C1 segment of cervical spinal cord (tissue), 14 donors: ENCODE measurements at places on chromosomes 12 and 14.

DNA sequence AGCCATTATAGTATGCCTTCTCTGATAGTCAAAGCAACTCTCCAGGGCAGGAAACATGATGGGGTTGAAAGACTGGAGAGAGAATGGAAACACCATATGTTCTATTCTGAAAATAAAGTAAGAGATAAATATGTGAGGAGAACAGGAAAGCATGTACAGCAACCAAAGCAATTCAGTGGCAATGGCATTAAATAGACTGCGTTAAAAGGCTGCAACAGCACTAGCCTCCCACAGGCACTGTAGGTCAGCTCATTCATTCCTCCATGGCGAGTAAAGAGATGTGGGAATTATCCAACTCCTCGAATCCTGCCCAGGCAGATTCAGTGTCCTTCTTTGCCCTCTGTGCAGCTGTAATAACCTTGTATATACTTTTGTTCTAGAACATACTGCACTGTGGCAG is 43.8 kb downstream of the ANO6 start:
- no peak for DNase-seq

DNA sequence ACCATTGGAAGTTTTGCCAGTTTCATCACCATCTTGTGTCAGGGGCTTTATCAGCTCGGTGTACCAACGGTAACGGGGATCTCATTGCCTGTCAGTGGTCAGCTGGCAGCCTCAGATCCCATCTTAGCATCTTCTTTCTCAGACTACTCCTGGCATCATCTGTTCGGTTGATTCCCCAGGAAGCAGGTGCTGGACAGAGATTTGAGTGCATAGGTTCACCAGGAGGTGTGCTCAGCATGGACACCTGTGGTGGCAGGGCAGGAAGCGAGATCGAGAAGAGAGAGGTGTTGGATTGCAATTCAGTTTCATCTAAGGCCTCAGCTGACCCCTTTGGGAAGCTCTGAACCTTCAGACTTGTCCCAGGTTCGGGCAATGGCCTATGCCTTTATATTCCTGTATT is 76.0 kb downstream of the C12orf75 start:
- DNase-seq, result no peak

DNA sequence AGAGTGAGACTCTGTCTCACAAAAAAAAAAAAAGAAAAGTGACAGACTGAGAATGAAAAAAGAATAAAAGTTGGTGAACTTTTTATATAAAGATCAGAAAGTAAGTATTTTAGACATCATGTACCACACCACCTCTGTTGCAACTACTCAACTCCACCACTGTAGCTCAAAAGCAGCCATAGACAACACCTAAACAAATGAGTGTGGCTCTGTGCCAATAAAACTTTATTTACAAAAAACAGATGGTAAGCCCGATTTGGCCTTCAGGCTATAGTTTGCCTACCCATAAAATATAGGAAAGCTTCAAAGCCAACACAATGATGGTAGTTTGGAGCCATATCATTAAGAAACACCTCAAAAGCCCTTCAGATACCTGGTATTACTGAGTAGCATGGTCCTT is 154.5 kb upstream of the FOXN3 start:
- DNase-seq, result no peak

DNA sequence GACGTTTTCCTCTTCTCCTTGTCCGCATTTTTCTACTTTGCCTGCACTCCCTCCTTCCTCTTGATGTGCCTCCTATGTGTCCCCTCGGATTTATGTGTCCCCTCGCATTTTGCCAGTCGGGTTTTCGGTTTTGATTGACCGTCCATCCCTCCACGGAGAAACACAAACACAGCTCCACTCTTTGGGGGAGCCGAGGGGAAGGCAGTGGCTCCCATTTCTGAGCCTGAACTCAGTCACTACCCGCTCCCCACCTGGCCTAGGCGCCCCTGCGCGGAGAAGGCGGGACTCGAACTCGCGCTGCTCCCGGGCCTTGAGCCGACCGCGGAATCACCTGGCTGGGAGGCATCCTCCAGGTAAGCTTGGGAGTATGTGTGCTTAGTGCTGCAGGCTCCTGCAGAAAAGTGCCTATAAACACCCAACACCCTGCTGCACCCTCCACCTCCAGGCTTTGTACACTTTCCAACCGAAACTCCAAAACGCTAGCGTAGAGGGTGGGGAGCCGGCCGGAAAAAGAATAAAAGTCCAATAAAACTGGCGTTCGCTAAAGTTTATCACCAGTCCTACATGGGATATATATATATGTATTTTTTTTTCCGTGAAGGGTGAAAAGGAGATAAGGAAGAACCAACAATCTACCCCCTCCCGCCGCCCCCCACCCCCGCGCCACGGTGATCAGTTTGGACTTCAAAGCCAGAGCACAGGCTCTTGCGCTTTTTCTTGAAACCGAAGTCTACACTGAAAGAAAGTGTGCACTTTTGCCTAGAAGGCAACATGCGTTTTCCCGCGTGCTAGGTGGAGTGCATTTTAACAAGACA is 3.3 kb upstream of the CCND2 start:
- no peak for DNase-seq

GRCh38 chr12:107775093-107775721 is 703 bp downstream of the ASCL4 start:
- no peak for DNase-seq

DNA sequence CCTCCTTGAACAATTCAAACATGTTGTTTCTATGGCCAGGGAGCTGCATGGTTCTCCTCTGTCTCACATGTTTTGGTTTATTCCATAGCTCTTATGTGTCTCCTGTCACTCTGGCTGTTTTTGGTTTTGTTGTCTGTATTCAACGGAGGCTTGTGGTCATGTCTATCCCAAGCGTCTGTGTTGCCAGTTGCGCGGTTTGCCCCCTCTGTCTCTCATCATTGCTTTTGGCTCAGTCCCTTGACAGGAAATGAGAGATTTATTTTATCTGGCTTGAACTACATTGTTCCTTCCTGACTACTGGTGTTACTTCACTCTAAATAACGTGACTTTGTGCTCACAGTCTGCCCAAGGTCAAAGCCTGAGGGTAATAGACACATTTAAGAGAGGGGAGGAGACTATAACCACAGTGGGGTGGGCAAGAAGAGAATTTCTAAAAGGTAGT is 96.4 kb upstream of the SOX5 start:
- DNase-seq, result no peak

- DNase-seq, result no peak
Observed at GRCh38 chr12:24719293-24719721, 229.6 kb downstream of the BCAT1 start.

- DNase-seq, result no peak
Observed at GRCh38 chr12:132861558-132861957, 25.8 kb downstream of the CHFR start.

GRCh38 chr14:36313898-36314297 is 6.5 kb downstream of the MBIP start:
- DNase-seq, result no peak

DNA sequence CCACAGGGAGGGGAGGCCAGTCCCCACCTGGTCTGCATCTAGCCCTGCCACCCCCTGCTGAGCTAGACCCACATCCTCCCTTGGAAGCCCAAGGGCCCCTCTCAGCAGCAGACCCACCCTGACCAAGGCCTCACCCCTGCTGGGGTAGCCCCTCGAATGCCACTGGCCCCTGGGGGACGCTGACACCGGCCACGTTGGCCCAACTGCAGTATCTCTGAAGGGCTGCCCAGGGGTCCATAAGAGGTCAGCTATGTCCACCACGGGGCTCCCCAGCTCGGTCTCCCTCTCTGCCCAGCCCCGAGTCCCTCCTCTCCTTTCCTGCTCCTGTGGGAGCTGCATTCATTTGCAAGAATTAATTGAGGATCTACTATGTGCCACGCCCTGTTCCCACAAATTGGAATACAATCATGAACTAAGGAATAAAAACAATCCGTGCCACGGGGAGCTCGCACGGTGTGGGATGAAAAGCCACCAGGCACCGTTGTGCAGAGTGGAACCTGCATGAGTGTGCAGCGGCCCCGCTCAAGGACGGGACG is 71.4 kb downstream of the GALNT9 start:
- DNase-seq, result no peak

- no peak for DNase-seq
Observed at GRCh38 chr12:121613462-121613861, 12.9 kb upstream of the ORAI1 start.

DNA sequence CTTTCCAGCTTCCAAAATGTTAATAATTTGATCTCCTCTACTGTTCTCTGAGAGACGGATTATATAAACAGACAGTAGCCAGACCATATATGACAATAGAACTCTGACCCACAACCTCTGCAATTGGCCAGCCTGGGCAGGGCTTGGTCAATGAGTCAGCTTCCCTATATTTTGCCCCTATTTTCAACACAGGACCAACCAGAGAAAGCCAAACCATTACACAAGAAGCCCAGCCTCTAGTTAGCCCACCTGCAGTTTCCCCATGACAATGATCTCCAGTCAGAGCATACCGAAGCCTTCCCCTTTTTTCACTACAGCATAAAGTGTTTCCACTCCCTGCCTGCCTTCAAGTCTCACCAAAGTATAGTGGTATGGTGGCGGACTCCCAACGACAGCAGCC is 7.6 kb upstream of the EXD2 start:
- no peak for DNase-seq

GRCh38 chr12:130881548-130881947 is 9.7 kb downstream of the RAN start:
- no peak for DNase-seq

- peak; percentile 28 for DNase-seq
Observed at GRCh38 chr12:108666401-108666881, 32.7 kb upstream of the SELPLG start.

GRCh38 chr12:25730489-25731349 is 177.6 kb upstream of the LMNTD1 start:
- no peak for DNase-seq

GRCh38 chr12:114381177-114381576 is 24.8 kb downstream of the TBX5 start:
- DNase-seq, result no peak

- DNase-seq, result no peak
Observed at GRCh38 chr14:63186453-63186852, 17.8 kb upstream of the RHOJ start.

- peak; percentile 31 for DNase-seq
Observed at GRCh38 chr14:75299059-75299458, 20.4 kb downstream of the FOS start.

- no peak for DNase-seq
Observed at GRCh38 chr12:14058717-14059116, 77.3 kb upstream of the GRIN2B start.

GRCh38 chr14:57692671-57693070 is 173.2 kb downstream of the SLC35F4 start:
- DNase-seq, result no peak

DNA sequence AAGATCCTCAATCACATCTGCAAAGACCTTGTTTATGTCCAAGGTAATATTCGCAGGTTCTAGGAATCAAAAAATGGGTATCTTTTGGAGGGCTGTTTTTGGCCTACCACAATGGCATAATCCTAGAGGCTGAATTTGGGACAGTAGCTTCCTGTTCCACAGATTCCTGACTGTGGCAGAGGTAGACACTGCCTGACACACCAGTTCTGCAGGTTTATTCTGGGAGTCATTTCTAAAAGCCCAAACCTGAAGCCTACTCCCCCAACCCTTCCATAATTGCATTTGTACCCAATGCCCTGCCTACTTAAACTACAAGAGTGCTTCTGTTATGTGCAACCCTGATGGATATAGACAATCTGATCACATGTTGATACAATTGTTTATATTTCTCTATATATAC is 378.9 kb downstream of the PCNX1 start:
- DNase-seq, result no peak

DNA sequence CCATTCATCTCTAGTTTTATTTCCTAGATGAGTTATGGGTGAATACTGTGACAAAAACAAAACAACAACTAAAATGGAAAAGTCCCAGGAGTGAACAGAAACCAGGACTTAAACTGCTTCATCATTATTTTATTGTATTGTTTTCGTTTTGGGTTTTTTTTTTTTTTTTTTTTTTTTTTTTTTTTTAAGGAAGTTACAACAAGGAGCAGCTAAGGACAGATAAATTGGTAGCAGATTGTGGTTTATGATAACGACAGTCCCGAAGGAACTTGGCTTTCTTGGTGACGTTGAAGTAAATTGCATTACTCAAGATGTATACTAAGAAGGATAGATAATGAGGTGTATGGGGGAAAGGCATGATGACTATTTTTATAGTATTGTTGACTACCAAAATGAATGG is 866.3 kb downstream of the NRXN3 start:
- DNase-seq, result no peak

GRCh38 chr14:34021096-34021495 is 70.2 kb upstream of the EGLN3 start:
- DNase-seq, result no peak

- DNase-seq, result no peak
Observed at GRCh38 chr12:32574585-32574984, 104.5 kb upstream of the DNM1L start.

GRCh38 chr12:26044007-26044394 is 80.8 kb downstream of the BHLHE41 start:
- DNase-seq, result no peak

GRCh38 chr12:94638521-94638920 is 11.8 kb downstream of the TMCC3 start:
- no peak for DNase-seq

DNA sequence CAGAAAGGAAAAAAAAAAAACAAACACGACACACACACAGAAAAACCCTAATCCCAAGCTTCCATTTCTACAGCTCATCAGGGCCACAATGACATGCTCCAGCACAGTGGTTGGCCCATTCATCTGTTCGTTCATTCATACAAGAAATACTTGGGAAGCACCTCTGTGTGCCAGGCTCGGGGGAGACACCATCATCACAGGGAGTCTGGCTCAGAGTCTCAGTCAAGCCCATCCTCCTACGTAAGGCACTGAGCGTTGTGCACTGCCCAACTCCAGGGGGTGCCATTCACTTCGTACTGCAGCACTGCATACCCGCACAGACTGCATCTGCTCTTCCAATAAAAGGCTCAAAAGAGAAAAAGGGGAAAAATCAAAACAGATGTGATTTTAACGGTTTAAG is 15.3 kb downstream of the VPS37B start:
- peak; percentile 49 for DNase-seq

- no peak for DNase-seq
Observed at GRCh38 chr12:12210416-12210815, 56.4 kb downstream of the LRP6 start.

DNA sequence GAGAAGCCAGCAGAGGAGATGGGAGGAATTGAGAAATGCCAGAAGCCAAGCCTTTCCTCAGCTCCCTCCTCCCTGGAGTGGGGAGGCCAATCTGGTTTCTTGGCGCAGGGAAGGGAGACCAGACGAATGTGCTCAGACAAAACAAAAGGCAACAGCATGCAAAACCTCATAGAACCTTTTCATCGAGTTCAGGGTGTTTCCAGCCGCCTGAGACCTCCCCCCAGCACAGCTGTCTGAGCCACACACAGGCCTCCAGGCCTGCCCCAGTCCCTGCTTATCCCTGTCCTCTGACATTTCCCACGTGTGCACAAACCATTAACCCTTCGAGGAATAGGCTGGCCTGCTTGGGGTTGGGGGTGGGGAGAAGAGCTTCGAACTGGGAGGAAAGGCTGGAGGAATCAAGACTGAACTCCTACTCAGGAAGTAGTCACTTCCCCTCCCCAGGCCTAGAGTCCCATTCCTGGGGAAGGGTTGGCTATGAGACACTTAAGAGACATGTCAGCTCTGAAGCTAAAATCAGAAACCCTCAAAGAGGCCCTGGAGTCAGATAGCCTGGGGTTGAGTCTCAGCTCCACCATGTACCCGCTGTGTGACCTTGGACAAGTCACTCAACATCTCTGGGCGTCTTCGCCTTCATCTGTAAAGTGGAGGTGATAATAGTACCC is 10.7 kb downstream of the TBX3 start:
- no peak for DNase-seq

- DNase-seq, result no peak
Observed at GRCh38 chr12:123139926-123140675, 10.8 kb downstream of the PITPNM2 start.
